Naive B cell (primary cell): ENCODE measurements at places on chromosomes 3 and 15. TPM values are rescaled to one million over a fixed set of nuclear protein-coding genes. Genes with fewer than 3 reads are reported as not detected.

The SEC62 gene
- 434 TPM for polyA plus RNA-seq

- no peaks in the 10 kb centered on the region for H3K36me3 ChIP-seq
- no peaks in the 10 kb centered on the region for H3K4me1 ChIP-seq
- H3K27ac ChIP-seq = no peak overlapping the region
- no peaks in the 10 kb centered on the region for H3K27me3 ChIP-seq
- no peak for DNase-seq
These were observed 5.9 kb downstream of the PRSS50 start for GRCh38 chr3:46711760-46712159.

- DNase-seq = no peak
- no peak overlapping the region for H3K27ac ChIP-seq
- H3K36me3 ChIP-seq = no peaks in the 10 kb centered on the region
- H3K27me3 ChIP-seq = no peaks in the 10 kb centered on the region
- peaks cover 21% of the 10 kb centered on the region for H3K4me1 ChIP-seq
- H3K4me3 ChIP-seq = no peak overlapping the region
These were observed 156.3 kb downstream of the TIGIT start for GRCh38 chr3:114450008-114450596.

DNA sequence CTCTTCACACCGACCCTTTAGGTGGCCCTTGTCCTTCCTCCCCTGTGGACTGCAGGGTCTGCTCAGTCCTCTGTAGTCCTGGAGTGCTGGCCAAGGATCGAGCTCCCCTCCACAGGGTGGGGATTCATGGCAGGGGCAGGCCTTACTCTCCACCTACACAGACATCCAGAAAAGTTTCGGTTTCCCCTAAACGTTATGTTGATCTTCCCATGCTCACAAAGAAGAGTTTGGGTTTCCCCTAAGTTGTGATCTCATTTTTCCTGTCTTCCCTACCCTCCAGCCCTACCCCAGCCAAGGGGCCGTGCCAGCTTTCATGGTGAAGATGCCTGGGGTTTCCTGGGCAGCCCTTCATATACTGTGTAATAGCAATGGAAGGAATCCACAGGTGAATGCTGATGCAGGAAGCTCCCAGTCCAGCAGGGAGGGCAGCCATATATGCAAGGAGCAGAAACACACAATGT, 10.3 kb downstream of the STOML1 start:
- peaks cover 40% of the 10 kb centered on the region for H3K4me1 ChIP-seq
- H3K27me3 ChIP-seq = no peaks in the 10 kb centered on the region
- peak overlapping the region; percentile 73 for H3K4me3 ChIP-seq
- H3K27ac ChIP-seq = peak overlapping the region; percentile 24
- H3K36me3 ChIP-seq = peaks cover 19% of the 10 kb centered on the region

DNA sequence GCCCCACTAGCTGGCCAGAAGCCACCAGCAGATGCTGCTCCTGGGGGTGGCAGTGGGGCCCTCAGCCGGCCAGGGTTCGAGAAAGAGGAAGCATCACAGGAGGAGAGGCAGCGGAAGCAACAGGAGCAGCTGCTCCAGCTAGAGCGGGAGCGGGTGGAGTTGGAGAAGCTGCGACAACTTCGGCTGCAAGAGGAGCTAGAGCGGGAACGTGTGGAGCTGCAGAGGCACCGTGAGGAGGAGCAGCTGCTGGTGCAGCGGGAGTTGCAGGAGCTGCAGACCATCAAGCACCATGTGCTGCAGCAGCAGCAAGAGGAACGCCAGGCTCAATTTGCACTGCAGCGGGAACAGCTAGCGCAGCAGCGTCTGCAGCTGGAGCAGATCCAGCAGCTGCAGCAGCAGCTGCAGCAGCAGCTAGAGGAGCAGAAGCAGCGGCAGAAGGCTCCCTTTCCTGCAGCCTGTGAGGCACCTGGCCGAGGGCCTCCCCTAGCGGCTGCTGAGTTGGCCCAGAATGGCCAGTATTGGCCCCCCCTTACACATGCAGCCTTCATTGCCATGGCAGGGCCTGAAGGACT, 17.5 kb upstream of the APEH start:
- H3K36me3 ChIP-seq = no peaks in the 10 kb centered on the region
- no peak for DNase-seq
- no peaks in the 10 kb centered on the region for H3K4me1 ChIP-seq

- no peak overlapping the region for H3K27ac ChIP-seq
- no peak for DNase-seq
- no peak overlapping the region for H3K4me3 ChIP-seq
- H3K36me3 ChIP-seq = peaks cover 11% of the 10 kb centered on the region
These were observed 18.6 kb downstream of the DCP1A start for GRCh38 chr3:53328746-53329145.

DNA sequence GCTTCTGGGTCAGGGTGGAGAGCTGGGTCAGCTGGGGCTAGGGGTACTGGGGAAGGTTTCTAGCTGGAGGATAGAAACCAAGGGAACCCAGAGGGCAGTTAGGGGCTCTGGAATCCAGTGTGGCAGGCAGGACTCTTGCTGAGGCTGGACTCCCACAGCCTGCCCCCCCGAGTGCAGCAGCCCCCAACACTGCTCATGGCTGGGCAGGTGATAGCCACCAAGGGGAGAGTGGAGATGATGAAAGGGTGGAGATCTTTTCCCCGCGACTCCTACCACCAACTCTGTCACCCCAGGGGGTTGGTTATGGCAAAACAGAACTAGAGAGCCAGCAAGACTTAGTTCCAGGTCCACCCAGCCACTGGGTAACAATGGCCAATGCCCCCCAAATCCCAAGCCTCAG, 16.9 kb upstream of the LINGO1 start:
- no peak overlapping the region for H3K27ac ChIP-seq
- H3K27me3 ChIP-seq = peaks cover 4% of the 10 kb centered on the region
- H3K36me3 ChIP-seq = no peaks in the 10 kb centered on the region
- no peak overlapping the region for H3K4me3 ChIP-seq
- no peak for DNase-seq
- no peaks in the 10 kb centered on the region for H3K4me1 ChIP-seq
